Renal cortex interstitium (tissue), 15 donors: ENCODE measurements at places on chromosomes 6 and 20. TPM values are rescaled to one million over a fixed set of nuclear protein-coding genes. Genes with fewer than 3 reads are reported as not detected.

The DDX43 gene
- 0.62 TPM for polyA plus RNA-seq

The GPR6 gene
- not detected for polyA plus RNA-seq

The SASH1 gene
- 25.2 TPM for polyA plus RNA-seq

The RIPPLY2 gene
- not detected for polyA plus RNA-seq

The HAO1 gene
- polyA plus RNA-seq: not detected

The BEND3 gene
- 8.8 TPM for polyA plus RNA-seq

The MED20 gene
- 36.0 TPM for polyA plus RNA-seq
